ENCODE measurements at places on chromosomes 12 and 14.

- DNase-seq: peak; percentile 68
- H3K4me1 ChIP-seq: peaks cover 20% of the 10 kb centered on the region
- H3K4me3 ChIP-seq: peak overlapping the region; percentile 90
- H3K27me3 ChIP-seq: peaks cover 5% of the 10 kb centered on the region
Observed at GRCh38 chr12:4270831-4271716, 2.5 kb upstream of the CCND2 start.

DNA sequence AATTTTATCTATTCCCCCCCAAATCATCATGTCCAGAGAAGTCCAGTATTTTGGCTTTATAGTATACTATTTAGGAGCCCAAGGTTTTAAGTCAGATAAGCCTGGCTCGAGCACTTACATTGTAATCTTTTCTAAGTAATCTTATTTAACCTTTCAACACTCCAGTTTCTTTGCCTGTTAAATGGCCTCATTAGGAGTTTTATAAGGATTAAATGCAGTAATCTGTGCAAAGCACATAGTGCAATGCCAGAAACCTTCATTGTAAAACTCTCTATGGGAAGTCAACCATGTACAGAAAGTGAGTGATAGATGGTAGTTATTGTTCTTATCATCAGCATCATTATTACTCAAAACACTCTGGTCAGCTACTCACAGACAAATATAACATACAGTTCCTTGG, 1330.4 kb downstream of the SLC16A7 start:
- H3K27ac ChIP-seq: no peak overlapping the region
- no peak overlapping the region for H3K4me3 ChIP-seq
- H3K27me3 ChIP-seq: no peaks in the 10 kb centered on the region
- no peak for DNase-seq

DNA sequence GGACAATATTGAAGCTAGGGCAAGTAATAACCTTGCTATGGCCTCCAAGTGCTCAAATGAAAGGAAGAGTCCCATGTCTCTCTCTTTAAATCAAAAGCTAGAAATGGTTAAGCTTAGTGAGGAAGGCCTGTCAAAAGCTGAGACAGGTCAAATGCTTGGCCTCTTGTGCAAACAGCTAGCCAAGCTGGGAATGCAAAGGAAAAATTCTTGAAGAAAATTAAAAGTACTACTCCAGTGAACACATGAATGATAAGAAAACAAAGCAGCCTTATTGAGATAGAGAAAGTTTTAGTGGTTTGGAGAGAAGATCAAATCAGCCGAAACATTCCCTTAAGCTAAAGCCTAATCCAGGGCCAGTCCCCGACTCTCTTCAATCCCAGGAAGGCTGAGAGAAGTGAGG, 84.1 kb upstream of the PLEKHA5 start:
- H3K36me3 ChIP-seq: no peaks in the 10 kb centered on the region
- no peaks in the 10 kb centered on the region for H3K4me1 ChIP-seq
- no peak overlapping the region for H3K27ac ChIP-seq
- no peak overlapping the region for H3K4me3 ChIP-seq

DNA sequence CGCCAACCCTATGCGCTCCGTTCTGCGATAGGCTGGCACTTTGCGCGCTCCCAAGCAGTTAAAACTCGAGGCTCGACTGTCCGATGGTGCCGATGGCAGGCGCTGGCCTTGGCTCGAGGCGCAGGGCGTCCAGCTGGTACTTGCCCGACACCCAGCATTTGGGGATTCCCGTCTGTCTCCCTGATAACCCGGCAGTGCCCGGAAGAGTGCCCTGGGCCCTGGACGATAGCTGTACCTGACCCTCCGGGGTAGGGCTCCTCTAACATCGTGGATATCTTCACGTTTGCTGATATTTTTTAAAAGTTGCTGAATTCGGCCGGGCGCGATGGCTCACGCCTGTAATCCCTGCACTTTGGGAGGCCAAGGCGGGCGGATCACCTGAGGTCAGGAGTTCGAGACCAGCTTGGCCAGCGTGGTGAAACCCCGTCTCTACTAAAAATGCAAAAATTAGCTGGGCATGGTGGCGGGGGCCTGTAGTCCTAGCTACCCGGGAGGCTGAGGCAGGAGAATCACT, 908 bp upstream of the WIF1 start:
- H3K27me3 ChIP-seq: peaks cover 40% of the 10 kb centered on the region
- DNase-seq: no peak
- H3K4me1 ChIP-seq: peaks cover 5% of the 10 kb centered on the region
- H3K27ac ChIP-seq: no peak overlapping the region
- peak overlapping the region; percentile 51 for H3K4me3 ChIP-seq

GRCh38 chr14:35708062-35708461, 101.0 kb downstream of the RALGAPA1 start:
- peaks cover 3% of the 10 kb centered on the region for H3K4me1 ChIP-seq
- no peak for DNase-seq
- H3K27ac ChIP-seq: no peak overlapping the region
- H3K36me3 ChIP-seq: peaks cover 39% of the 10 kb centered on the region
- no peak overlapping the region for H3K4me3 ChIP-seq

DNA sequence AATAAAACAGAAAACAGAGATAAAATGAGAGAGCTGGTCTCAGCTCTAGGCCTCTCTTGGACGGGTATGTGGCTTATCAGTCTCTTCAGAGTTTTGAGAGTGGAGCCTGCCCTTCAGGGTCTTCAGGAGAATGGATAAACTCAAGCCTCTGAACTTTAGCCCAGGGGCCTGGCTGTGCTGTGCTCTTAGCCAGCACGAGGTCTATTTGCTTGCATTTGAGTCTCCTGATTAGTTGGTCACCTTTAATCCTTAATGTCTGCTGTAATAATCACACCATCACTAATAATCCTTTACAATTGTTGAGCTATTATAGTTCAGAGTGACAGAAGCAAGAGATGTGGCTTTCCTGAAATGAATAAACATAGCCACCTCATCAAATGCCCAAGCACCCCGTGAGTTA, 24.3 kb downstream of the KRT80 start:
- no peaks in the 10 kb centered on the region for H3K36me3 ChIP-seq
- no peak overlapping the region for H3K27ac ChIP-seq
- DNase-seq: no peak
- peaks cover 11% of the 10 kb centered on the region for H3K27me3 ChIP-seq
- H3K4me3 ChIP-seq: no peak overlapping the region

DNA sequence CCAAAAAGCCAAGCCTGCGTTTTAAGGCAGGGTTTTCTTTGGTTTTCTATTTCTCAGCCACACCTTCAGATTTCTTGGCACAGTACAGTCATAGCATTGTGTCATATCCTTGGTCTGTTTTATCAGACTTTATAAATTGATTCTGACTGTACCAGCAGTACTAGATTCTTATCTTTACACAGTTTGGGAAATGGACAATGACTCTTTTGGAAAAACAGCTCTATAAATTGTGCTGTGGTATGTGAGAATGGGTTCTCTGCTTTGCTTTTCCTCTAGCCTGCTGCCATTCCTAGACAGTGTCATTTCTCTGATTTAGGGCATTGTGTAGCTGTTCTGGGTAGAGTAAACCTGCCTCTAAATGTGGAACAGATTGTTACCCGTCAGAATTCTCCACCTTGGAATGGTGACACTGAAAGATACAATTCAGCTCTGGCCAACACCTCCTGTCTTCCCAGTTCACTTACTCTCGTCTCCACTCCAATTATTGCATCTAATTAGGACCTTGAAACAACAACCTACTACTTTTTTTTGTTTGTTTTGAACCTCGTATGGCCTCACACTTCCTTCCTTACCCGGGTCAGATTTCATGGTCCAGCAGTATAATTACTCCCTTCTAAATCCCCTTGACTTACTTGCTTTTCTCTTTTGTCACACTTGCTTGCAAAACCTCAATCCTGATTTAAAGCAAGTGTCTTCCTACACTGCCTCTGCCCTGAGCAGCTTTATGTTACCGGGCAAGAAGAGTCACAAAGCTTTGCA, 226.3 kb downstream of the ERC1 start:
- DNase-seq: no peak
- no peak overlapping the region for H3K4me3 ChIP-seq
- H3K4me1 ChIP-seq: no peaks in the 10 kb centered on the region
- H3K36me3 ChIP-seq: no peaks in the 10 kb centered on the region

GRCh38 chr12:91424506-91424905, 241.9 kb upstream of the DCN start:
- no peaks in the 10 kb centered on the region for H3K36me3 ChIP-seq
- peaks cover 6% of the 10 kb centered on the region for H3K27me3 ChIP-seq
- H3K4me1 ChIP-seq: no peaks in the 10 kb centered on the region
- no peak overlapping the region for H3K27ac ChIP-seq
- no peak overlapping the region for H3K4me3 ChIP-seq
- no peak for DNase-seq

- H3K4me3 ChIP-seq: no peak overlapping the region
- peaks cover 2% of the 10 kb centered on the region for H3K27me3 ChIP-seq
- H3K36me3 ChIP-seq: peaks cover 6% of the 10 kb centered on the region
- no peak for DNase-seq
- H3K27ac ChIP-seq: no peak overlapping the region
- peaks cover 1% of the 10 kb centered on the region for H3K4me1 ChIP-seq
Observed at GRCh38 chr12:53128780-53129569, 25.7 kb downstream of the SOAT2 start.

- H3K36me3 ChIP-seq: peaks cover 13% of the 10 kb centered on the region
- H3K4me3 ChIP-seq: peak overlapping the region; percentile 21
- no peak for DNase-seq
- H3K27ac ChIP-seq: peak overlapping the region; percentile 85
- no peaks in the 10 kb centered on the region for H3K27me3 ChIP-seq
- peaks cover 59% of the 10 kb centered on the region for H3K4me1 ChIP-seq
Observed at GRCh38 chr14:65334765-65335410, 77.6 kb upstream of the FUT8 start.

GRCh38 chr14:60986500-60986899, 5.5 kb downstream of the SLC38A6 start:
- no peak overlapping the region for H3K4me3 ChIP-seq
- DNase-seq: no peak

DNA sequence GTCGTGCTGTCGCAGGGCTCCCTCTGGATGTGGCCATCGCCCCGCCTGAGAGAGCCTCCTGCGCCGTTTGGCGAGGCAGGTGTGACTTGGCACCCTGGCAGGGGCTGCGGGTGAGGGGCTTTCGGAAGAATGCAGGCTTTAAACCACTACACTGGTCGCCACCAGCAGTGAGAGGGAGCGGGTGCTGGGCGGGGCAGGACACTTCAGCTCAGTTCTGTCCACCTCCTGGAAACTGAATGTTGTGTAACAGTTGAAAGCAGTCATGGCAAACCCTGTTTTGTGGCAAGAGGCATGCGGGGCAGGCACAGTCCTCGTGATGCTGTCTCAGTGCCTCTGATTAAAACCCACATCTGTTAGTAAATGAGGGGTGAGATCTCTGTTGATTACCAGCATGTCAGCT, 55.9 kb downstream of the AACS start:
- H3K4me3 ChIP-seq: no peak overlapping the region
- H3K27ac ChIP-seq: no peak overlapping the region
- DNase-seq: no peak
- H3K27me3 ChIP-seq: no peaks in the 10 kb centered on the region
- H3K36me3 ChIP-seq: peaks cover 4% of the 10 kb centered on the region

GRCh38 chr14:73633116-73634010, 11.4 kb upstream of the DNAL1 start:
- H3K4me3 ChIP-seq: peak overlapping the region; percentile 72
- H3K4me1 ChIP-seq: peaks cover 5% of the 10 kb centered on the region
- peak; percentile 61 for DNase-seq
- H3K36me3 ChIP-seq: no peaks in the 10 kb centered on the region

DNA sequence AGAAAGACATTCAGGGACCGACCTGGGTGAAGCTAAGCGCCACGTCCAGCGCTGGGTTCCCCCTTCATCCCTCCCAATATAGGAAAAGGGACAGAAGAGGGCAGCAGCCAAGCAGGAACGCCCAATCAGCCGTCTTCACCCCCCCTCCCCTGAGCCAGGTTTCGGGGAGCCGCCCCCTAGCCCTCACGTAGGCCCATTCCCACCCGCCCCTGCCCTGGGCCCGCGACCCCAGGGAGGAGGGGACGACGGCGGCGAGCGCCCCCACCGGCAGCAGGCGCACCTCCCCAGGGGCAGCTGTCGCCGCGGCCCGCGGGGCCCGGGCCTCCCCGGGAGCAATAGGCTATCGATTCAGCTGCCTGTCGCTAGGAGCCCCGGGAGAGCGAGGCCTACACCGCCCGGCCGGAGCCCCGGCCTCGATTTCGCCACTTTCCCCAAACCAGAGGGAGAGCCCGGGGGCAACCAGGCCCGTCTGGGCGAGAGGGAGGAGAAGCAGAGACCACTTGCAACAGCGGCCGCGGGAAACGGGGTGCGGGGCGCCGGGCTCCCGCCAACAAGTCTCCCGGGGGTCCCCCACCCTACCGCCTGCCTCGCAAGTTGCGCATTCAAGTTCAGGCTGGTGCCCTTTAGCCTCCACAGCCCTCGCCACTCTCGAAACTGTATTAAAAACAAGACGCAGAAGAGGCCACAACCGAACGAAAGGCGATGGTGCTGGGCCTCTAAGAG, 1.3 kb downstream of the DCAF5 start:
- DNase-seq: peak; percentile 83
- H3K27ac ChIP-seq: peak overlapping the region; percentile 96
- H3K4me3 ChIP-seq: peak overlapping the region; percentile 95
- peaks cover 21% of the 10 kb centered on the region for H3K27me3 ChIP-seq

DNA sequence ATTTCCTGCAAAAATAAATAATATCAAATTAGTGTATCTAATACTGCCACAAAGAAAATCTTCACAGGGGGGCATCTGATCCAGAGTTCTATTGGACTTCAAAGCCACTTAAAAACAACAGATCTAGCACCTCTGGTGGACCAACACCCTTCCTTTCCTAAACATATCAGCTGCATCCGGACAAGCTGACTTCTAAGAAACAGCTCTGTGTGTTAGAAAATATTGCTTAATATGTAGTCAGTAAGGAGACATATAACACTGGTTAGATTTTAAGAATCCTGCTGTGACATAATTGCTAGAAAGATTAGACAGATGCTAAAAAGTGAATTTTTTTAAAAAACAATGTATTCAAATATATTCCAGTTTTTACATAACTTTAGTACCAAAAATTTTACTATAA, 61.1 kb upstream of the PTPRB start:
- peaks cover 8% of the 10 kb centered on the region for H3K27me3 ChIP-seq
- DNase-seq: no peak
- H3K27ac ChIP-seq: no peak overlapping the region
- H3K4me3 ChIP-seq: no peak overlapping the region
- peaks cover 2% of the 10 kb centered on the region for H3K4me1 ChIP-seq

DNA sequence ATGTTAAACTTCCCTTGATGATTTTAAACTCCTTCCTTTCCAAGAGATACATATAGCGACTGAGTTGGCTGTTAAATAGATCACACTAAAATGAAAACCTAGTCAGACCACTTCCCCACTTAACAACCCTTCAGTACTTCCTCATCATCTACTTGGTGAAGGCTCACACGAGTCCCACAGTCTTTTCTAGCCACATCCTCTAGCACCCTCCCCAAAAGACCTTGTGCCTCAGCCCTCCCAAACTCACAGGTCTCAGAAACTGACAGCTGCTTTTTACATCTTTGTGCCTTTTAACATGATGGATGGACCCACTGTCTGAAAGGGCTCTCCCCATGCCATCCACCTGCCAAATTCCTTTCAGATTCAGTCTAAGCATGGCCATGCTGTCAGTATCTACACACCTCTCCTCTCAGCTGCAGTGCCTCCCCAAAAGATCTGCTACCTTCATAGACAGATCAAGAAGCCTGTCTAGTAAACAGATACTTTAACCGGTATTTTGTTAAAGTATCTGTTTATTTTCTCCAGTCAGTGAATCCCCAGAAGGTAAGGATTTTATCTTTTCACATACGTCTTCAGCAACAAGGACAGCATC, 65.1 kb upstream of the GPHB5 start:
- peaks cover 34% of the 10 kb centered on the region for H3K36me3 ChIP-seq
- peaks cover 26% of the 10 kb centered on the region for H3K4me1 ChIP-seq
- H3K27me3 ChIP-seq: no peaks in the 10 kb centered on the region
- peak overlapping the region; percentile 63 for H3K4me3 ChIP-seq

GRCh38 chr12:107207931-107208525, 114.7 kb upstream of the CRY1 start:
- no peak overlapping the region for H3K27ac ChIP-seq
- no peak for DNase-seq
- no peak overlapping the region for H3K4me3 ChIP-seq
- H3K36me3 ChIP-seq: no peaks in the 10 kb centered on the region
- no peaks in the 10 kb centered on the region for H3K4me1 ChIP-seq
- peaks cover 6% of the 10 kb centered on the region for H3K27me3 ChIP-seq

Measured in activated naive CD8-positive, alpha-beta T cell treated with anti-CD3 and anti-CD28 coated beads, Interleukin-2, amount 10 ng/mL, durations not matched to agents 7 days and 5 days (primary cell).